Endothelial cell of umbilical vein (primary cell): ENCODE measurements at places on chromosomes 4 and X. TPM values are rescaled to one million over a fixed set of nuclear protein-coding genes. Genes with fewer than 3 reads are reported as not detected.

DNA sequence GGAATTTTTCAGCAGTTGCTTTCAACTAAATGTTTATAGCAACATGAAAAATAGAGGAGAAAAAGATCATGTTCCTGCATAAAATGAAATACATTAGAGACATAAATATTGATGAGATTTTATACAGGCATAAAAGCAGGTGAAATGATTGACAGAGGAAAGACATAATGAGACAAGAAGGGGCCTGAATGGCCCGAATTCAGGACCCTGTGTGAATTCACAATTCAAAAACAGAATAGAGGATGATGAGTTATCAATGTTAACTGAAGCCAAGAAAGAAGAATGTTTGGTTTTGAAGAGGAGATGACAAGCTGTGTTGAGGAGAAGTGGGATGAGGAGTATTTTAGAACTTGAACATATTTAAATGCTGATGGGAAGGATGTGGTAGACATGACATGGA is 371.1 kb downstream of the FBXO8 start:
- H3K36me3 ChIP-seq: no peaks in the 10 kb centered on the region
- H3K4me3 ChIP-seq: no peak overlapping the region
- H3K4me1 ChIP-seq: no peaks in the 10 kb centered on the region
- DNase-seq: no peak
- no peak overlapping the region for H3K27ac ChIP-seq
- H3K27me3 ChIP-seq: no peaks in the 10 kb centered on the region

- H3K27ac ChIP-seq: no peak overlapping the region
- no peak overlapping the region for H3K4me3 ChIP-seq
- peaks cover 22% of the 10 kb centered on the region for H3K4me1 ChIP-seq
- peak; percentile 72 for DNase-seq
- H3K27me3 ChIP-seq: no peaks in the 10 kb centered on the region
Observed at GRCh38 chr4:17324386-17324830, 187.5 kb downstream of the QDPR start.

DNA sequence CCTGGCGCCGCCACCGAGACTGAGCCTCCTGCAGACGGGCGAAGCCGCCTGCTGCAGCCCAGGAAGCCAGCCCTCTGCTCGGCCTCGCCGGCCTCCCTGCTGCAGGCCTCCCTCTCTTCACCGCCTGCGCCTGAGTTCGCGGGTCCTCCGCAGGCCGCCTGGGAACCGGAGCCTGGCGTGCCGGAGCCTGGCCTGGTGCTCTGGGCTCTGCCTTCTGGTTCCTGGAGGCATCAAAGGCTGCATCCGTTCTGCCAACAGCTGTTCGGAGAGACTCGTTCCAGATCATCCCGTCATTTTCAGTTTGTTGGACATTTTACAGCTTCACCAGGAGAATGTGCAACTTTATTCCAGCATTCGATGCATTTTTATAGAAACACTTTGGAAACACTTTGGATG is 178.0 kb downstream of the DCLK2 start:
- H3K4me3 ChIP-seq: no peak overlapping the region
- H3K27me3 ChIP-seq: no peaks in the 10 kb centered on the region
- no peak overlapping the region for H3K27ac ChIP-seq
- DNase-seq: no peak

- no peak for DNase-seq
- no peak overlapping the region for H3K27ac ChIP-seq
- no peaks in the 10 kb centered on the region for H3K27me3 ChIP-seq
- H3K4me1 ChIP-seq: no peaks in the 10 kb centered on the region
Observed at GRCh38 chrX:10697616-10698317, 77.4 kb upstream of the MID1 start.

DNA sequence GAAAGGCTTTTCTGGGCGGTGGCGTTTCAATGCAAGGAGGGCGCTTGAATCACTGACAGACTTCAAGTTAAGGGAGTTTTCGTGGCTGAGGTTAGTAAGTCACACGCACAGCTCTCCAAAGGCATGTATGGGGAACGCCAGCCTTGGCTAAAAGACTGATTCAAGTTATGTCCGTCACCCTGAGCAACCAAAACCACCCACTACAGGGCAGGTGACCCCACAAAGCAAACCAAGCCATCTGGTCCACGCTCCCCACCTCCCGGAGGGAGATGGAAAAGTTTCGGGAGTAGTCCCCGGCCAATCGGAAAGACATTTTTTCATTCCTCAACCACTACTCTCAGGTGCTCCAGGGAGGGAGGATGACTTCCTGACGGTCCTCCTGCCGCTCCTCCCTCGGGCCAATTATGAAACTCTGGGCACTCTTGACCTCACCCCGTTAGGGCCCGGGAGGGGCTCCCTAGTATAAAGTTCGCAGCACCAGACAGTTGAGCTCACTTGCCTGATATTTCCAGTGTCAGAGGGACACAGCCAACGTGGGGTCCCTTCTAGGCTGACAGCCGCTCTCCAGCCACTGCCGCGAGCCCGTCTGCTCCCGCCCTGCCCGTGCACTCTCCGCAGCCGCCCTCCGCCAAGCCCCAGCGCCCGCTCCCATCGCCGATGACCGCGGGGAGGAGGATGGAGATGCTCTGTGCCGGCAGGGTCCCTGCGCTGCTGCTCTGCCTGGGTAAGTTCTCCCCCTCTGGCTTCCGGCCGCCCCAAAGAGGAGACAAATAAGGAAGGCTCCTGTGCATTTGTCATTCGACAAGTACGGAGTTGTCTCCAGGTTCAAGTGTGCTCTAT is at the start of gene EREG:
Gene EREG (plus strand): TSS at position 494 of the 840 bp plus-strand sequence. CDS start 164 bp downstream, at position 658.
- H3K36me3 ChIP-seq: no peaks in the 10 kb centered on the region
- no peaks in the 10 kb centered on the region for H3K4me1 ChIP-seq
- peak within 1 kb of the TSS; percentile 38 for H3K4me3 ChIP-seq

The SNCA gene
- total RNA-seq: 116 and 124 TPM in 2 replicates

The RAP1GDS1 gene
- 52.8 and 54.0 TPM in 2 replicates for total RNA-seq

The NCBP2L gene
- not detected in 2 replicates for total RNA-seq
